ENCODE measurements at places on chromosomes 7 and 10.

GRCh38 chr7:46319841-46320240 lies 398.8 kb upstream of the IGFBP3 start:
- H3K4me1 ChIP-seq, result no peaks in the 10 kb centered on the region
- H3K27me3 ChIP-seq, result no peaks in the 10 kb centered on the region
- H3K36me3 ChIP-seq, result no peaks in the 10 kb centered on the region

- H3K36me3 ChIP-seq, result no peaks in the 10 kb centered on the region
- H3K4me1 ChIP-seq, result no peaks in the 10 kb centered on the region
- H3K27me3 ChIP-seq, result no peaks in the 10 kb centered on the region
- no peak overlapping the region for H3K4me3 ChIP-seq
Measured at GRCh38 chr10:49227406-49227805, 39.2 kb upstream of the TMEM273 start.

DNA sequence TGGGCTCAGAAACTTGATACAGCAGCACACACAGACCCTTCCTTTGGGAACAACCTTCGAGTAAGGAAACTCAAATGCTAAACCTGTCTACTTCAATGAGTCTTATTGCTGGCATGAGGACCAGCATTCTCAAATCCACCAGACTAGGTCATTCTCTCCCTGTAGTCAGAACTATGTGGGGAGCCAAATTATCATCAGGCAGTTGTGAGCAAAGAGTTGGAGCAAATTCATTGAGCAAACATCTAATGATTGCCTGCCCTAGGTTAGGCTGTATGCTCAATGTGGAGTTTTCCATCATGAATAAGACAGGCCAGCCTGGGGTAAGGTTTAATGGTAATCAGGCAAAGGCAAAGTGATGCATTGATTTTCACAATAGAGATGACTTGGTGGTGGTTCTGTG lies 3.6 kb downstream of the EPDR1 start:
- no peak for DNase-seq
- H3K4me3 ChIP-seq, result no peak overlapping the region
- no peak overlapping the region for H3K27ac ChIP-seq

DNA sequence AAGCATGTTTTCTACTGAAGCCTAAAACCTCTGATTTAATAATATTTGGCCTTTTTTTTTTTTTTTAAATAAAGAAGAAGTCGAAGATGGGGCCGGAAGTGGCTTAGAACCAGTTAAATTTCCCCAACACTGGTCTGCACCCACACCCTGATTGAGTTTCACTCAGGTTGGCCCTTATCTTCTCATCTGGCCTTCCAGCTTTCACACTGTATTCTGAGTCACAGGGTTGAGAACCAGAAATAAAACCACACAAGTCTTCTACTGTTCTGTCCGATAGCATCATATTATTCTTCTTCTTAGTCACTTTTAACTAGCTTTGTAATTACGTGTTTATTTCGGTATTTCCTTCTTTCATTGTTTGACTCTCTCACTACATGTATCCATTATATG lies 9.9 kb downstream of the ZNF365 start:
- DNase-seq, result peak; percentile 49
- no peak overlapping the region for H3K27ac ChIP-seq
- H3K27me3 ChIP-seq, result no peaks in the 10 kb centered on the region
- H3K4me3 ChIP-seq, result no peak overlapping the region
- H3K36me3 ChIP-seq, result no peaks in the 10 kb centered on the region

- no peak for DNase-seq
- no peaks in the 10 kb centered on the region for H3K27me3 ChIP-seq
- no peak overlapping the region for H3K4me3 ChIP-seq
- H3K36me3 ChIP-seq, result no peaks in the 10 kb centered on the region
- H3K27ac ChIP-seq, result no peak overlapping the region
Measured at GRCh38 chr7:90180011-90180585, 25.8 kb downstream of the STEAP1 start.

DNA sequence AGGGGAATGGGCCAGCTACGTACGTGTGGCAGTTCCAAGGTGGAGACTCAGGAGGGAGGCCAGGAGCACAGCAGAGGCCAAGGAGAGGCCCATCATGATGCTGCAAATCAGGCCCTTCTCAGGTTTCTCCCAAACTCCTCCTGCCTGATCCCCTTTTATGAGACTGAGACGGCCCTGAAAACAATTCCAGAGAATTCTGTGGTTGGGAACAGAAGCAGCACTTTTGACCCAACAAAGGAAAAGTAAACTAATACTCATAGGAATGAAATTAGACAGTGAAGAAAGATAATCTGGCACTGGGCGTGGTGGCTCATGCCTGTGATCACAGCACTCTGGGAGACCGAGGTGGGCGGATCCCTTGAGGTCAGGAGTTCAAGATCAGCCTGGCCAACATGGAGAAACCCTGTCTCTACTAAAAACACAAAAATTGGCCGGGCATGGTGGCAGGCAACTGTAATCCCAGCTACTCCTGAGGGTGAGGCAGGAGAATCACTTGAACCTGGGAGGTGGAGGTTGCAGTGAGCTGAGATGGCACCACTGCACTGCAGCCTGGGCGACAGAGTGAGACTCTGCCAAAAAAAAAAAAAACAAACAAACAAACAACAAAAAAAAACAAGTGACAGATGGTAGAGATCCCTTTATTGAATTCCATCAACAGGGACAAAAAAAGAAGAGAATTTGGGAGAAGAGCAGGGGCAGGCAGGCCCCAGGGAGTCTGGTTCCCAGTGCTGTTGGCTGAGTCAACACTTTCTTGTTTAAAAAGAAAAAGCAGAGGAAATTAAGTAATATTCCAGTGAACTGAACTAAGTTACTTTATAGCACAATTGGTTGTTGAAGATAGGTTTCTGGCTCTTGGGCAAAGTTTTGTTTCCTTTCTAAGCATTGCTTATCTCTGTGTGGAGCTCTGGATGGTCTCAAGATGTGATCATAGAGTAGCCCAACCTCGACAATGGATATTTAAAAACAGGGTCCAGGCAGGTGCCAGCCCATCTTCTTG lies at the start of gene CCL26:
Gene CCL26, minus strand, starts transcription at position 131 of the 997 bp plus-strand sequence. Its CDS starts 35 bp downstream, at position 96.
- no peaks in the 10 kb centered on the region for H3K27me3 ChIP-seq
- H3K36me3 ChIP-seq, result no peaks in the 10 kb centered on the region
- DNase-seq, result no peak
- H3K4me1 ChIP-seq, result peaks cover 4% of the 10 kb centered on the region
- H3K27ac ChIP-seq, result no peak within 1 kb of the TSS

DNA sequence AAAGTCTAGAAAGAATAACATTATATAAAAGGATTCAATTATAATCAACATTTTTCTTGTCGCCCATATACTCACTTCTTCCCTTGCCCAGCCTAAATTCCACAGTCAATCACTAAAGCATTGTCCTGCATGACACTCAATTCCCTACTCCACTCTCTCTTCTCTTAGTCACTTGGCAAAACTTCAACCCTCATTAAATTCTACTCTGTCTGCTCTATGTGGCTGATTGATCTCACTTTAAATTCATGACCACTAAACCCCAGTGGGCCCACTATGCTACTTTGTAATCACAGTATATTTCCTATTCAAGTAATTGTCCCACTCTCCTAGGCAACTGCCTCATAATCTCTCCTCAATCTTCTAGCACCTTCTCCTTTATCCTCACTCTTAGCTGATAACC lies 54.1 kb downstream of the MTERF1 start:
- no peaks in the 10 kb centered on the region for H3K36me3 ChIP-seq
- no peaks in the 10 kb centered on the region for H3K4me1 ChIP-seq
- DNase-seq, result no peak

DNA sequence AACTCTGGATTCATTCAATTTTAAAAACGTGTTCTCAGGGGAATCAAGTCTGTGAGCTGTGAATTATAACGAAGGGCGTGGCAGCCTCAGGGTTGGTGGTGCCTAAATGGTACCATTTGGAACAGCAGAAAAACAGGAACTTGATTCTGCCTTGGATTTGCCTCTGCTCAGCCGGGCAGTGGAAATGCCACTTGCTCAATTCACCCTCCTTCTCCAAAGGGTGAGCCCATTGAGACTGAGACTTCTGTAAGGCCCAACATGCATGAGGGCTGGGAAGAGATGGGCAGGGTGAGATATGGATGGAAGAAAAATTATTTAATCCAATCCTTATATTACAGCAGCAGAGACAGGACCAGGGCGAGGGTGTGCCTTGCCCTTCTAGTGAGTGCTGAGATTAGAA lies 107.1 kb upstream of the HABP2 start:
- no peaks in the 10 kb centered on the region for H3K4me1 ChIP-seq
- H3K27ac ChIP-seq, result no peak overlapping the region
- H3K4me3 ChIP-seq, result no peak overlapping the region

DNA sequence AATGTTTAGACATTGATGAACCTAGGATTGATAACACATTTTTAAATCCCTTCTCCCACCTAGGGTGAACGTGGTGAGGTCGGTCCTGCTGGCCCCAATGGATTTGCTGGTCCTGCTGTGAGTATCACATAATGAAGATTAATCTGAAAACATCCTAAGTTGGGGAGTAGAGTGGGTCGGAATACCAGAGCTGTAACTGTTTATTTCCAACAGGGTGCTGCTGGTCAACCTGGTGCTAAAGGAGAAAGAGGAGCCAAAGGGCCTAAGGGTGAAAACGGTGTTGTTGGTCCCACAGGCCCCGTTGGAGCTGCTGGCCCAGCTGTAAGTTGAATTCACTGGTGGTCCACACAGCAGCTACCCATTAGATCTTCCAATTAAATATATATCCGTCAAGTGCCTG lies 25.6 kb downstream of the COL1A2 start:
- H3K36me3 ChIP-seq, result no peaks in the 10 kb centered on the region
- no peak overlapping the region for H3K4me3 ChIP-seq
- H3K27me3 ChIP-seq, result no peaks in the 10 kb centered on the region
- H3K27ac ChIP-seq, result no peak overlapping the region
- H3K4me1 ChIP-seq, result no peaks in the 10 kb centered on the region

DNA sequence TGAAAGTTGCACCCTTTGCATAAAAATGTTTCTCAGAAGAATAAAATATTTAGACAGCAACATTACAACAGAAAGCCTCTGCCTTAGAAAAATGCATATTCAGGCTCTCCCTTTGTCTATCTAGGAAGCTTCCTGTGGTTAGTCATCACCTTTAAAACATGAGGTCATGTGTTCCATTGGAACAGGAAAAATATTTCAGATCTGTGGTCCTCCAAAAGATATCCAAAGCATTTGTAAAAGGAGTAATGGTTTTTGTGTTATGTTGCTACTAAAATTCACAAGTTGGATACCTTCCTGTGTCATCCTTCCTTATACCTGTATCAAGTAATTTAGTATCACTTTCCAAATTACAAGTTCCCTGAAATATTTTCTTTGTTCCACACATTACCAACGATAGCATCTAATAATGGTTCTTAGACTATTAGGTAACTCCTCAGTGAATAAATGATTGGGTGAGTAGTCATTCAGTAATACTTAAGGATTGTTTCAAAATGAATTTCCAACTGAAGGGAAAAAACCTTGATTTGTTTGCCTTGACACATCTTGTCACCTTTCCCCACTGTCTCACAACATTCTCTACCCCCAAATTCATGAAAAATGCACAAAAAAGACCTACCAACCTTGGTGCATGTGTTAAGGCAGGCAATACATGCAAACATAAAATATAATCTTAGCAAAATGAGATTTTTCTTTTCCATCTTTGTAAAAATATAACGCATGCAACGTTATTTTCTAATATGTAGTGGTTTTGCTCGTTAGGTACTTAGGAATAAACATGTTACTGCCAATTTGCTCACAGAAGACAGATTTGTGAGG lies 19.7 kb upstream of the RHOBTB1 start:
- DNase-seq, result no peak
- no peak overlapping the region for H3K4me3 ChIP-seq
- peaks cover 3% of the 10 kb centered on the region for H3K4me1 ChIP-seq
- no peaks in the 10 kb centered on the region for H3K27me3 ChIP-seq

DNA sequence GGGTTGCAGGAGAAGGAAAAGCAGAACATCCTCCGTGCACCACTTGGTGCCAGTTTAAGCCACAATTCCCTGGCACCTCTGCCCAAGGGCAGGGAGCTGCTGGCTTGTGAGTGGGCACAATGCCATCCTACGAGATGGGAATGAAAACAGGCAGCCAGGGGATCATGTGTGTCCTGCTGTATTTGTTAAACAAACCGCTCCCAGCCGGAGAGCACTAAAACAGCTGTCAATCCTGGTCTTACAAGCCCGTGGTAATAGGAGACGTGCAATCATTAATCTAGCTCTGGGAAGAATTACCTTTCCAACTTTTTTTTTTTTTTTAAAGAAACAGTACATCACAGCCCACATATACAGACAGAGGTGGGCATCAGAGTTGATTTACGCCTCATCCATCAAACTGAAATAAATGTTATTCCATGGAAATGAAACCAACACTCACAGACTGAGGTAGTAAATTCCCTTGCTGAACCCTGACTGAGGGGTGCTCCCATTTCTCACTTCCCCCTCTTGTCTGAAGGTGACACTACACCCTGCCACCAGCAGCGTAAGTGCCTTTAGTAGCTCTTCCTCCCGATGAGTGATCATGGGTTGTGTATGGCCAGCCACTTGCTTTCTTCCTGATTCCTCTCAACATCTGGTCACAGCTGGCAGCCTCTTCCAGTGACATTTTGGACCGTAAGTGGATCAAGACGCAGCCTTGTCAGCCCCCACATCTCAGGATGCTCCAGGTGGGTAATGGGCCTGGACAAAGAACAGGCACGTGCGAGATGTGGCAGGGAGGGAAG lies 143.8 kb downstream of the TEX36 start:
- H3K27ac ChIP-seq, result no peak overlapping the region
- H3K36me3 ChIP-seq, result no peaks in the 10 kb centered on the region
- no peak overlapping the region for H3K4me3 ChIP-seq
- peaks cover 9% of the 10 kb centered on the region for H3K27me3 ChIP-seq
- DNase-seq, result no peak

GRCh38 chr7:68760556-68760955 lies 837.7 kb upstream of the AUTS2 start:
- no peak overlapping the region for H3K27ac ChIP-seq
- no peak for DNase-seq
- H3K4me3 ChIP-seq, result no peak overlapping the region
- no peaks in the 10 kb centered on the region for H3K4me1 ChIP-seq
- H3K27me3 ChIP-seq, result no peaks in the 10 kb centered on the region
- no peaks in the 10 kb centered on the region for H3K36me3 ChIP-seq

- H3K4me1 ChIP-seq, result no peaks in the 10 kb centered on the region
- H3K27ac ChIP-seq, result no peak overlapping the region
- H3K4me3 ChIP-seq, result no peak overlapping the region
- peak; percentile 69 for DNase-seq
- no peaks in the 10 kb centered on the region for H3K36me3 ChIP-seq
Measured at GRCh38 chr7:74026903-74027682, 880 bp upstream of the ELN start.

- no peaks in the 10 kb centered on the region for H3K27me3 ChIP-seq
- H3K4me1 ChIP-seq, result peaks cover 29% of the 10 kb centered on the region
- H3K4me3 ChIP-seq, result peak overlapping the region; percentile 84
- peak overlapping the region; percentile 87 for H3K27ac ChIP-seq
- peaks cover 48% of the 10 kb centered on the region for H3K36me3 ChIP-seq
Measured at GRCh38 chr7:56105508-56105907, 768 bp downstream of the CHCHD2 start.

- no peaks in the 10 kb centered on the region for H3K36me3 ChIP-seq
- peaks cover 12% of the 10 kb centered on the region for H3K27me3 ChIP-seq
- H3K27ac ChIP-seq, result no peak overlapping the region
Measured at GRCh38 chr7:25854608-25855497, 297.1 kb upstream of the NFE2L3 start.

Measured in DND-41 (cell line).